Epithelial cell of proximal tubule (primary cell): ENCODE measurements at places on chromosomes 12 and 14.

DNA sequence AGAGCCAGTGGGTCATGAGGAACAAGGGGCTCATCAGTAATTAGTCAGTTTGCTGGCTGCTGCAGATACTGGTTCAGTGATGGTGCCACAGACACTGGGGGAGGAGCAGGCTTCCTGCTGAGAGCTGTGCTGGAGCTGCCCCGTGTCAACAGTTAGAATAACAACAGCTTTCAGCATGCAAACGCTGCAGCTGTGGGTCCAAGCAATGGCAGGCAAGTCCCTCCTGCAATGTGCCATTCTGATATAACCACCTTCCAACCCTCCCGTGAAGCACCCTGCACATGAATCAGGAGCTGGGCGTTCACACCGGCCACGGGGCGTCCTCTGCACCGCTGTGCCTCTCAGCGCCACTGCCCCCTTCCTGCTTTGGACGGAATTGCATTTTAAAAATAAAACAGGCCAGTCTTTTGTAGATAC lies 258.4 kb upstream of the SFSWAP start:
- no peak for DNase-seq

GRCh38 chr14:31993521-31993951 lies 83.6 kb upstream of the ARHGAP5 start:
- no peak for DNase-seq

GRCh38 chr14:104224131-104224505 lies 85.7 kb downstream of the KIF26A start:
- no peak for DNase-seq

DNA sequence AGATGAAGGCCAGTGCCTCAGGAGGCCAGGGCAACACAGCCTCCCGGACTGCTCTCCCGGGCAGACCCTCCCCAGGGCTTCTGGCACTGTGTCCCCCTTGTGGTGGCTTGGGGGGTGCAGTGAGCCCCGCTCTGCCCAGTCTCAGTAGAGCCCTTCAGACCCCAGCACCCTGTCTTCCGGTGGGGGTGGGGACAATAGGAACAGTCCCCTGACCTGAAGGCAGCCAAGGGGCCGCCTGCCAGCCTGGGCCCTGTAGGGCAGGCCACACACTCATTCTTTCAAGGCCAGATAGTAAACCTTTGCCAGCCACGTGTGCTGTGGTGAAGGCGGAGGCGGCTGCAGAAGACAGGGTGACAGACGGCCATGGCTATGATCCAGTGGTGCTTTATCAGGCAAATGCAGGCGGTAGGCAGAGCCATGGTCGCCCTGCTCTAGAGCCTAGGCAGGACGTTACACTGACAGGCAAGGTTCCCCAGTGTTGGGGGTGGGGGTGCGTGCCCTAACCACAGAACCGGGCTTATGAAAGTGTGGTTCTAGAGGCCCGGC lies 15.0 kb downstream of the ZFYVE21 start:
- DNase-seq: no peak

DNA sequence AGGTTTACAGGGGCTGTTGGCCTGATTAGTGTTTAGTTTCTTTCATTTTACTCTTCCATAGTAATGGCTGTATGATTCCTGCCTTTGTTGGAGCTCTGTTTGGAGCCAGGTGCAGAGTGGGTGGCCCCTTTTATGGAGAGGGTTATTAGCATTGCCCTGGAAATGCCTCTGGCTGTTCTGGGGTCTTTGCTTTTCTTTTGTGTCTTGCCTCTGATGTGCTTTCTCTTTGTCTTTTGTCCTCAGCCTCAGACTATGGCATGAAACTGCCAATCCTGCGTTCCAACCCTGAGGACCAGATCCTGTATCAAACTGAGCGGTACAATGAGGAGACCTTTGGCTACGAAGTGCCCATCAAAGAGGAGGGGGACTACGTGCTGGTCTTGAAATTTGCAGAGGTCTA lies 6.9 kb downstream of the MLEC start:
- no peak for DNase-seq

DNA sequence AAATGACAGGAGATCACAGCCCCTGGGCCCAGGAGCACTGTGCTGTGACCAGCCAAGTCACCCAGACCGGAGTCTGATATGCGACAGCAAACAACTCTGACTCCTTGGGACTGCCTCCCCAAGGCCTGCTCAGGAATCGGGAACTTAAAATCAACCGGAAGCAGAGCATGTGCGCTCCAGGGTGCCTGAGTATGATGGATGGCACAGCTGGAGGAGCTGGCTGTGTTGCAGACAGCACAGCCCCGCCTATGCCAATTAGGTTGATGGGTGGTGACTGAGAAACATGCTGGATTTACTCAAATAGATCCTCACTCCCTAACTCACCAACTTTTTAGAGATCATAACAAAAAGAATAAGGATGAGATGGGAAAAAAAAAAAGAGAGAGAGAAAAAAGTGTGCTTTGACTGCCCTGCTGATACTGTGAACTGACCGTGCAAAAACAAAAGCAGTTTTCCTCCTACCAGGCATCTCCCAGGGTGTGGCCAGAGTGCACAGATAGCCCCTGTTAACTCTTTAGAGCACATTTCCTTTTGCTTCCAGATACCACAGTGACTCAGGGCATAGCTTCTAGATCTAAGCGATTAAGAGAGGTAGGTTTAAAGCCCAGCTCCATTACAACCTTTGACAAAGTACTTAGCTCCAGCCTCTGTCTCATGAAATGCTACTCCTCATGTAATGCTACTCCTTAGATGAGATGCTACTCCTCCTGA lies 27.4 kb upstream of the STON2 start:
- no peak for DNase-seq
